ENCODE measurements at places on chromosomes 4 and X.

DNA sequence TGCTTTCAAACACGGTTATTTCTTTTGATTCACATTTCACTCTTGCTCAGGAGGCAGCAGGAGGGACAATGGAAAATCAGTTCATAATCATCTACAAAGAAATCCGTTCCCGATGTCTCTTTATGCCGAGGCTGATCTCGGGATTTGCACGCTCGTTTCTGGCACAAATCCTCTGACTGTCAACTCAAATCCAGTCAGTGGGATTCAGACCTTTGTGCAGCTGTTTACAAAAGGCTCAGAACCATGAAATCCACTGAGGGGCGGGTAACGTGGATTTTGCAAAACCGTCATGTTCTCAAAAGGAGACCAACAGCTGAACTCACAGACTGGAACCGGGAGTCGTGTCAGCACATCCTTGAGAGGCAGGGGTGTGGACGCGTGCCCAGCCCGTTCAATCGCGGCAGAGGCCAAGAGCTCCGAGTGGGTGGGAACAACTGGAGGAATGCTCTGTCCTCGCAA lies 46.4 kb downstream of the ACOX3 start:
- peak; percentile 68 for DNase-seq

DNA sequence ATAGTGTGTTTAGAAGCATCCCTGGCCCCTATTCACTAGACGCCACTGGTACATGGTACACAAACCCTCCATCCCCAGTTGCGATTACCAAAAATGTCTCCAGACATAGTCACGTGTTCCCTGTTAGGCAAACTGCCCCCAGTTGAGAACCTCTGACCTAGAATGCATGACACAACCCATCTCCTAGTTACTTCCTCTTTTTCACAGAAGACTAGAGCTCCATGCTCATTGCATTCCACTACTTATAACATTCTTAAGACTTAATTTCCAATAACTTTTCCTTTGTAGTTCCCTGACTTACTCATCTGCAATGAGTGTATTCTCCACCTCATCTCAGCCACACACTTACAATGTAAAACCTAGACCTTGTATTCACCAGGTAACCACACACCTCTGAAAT lies 68.6 kb downstream of the PRSS12 start:
- DNase-seq: no peak

DNA sequence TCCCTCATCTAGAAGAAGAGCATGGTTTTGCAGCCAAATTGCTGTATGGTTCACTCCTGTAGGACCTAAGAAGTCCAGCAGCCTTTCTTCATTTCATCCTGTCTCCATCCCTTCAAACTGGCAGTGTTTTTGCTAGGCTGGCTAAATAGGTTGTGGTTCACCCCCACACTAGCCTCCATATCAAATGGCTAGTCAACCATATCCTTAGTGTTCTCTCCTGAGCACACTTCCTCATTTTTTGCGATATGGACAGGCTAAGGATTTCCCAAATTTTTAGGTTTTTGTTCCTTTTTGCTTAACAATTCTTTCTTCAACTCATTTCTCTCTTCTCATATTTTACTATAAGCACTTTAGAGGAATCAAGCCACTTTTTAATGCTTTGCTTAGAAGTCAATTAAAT lies 98.8 kb upstream of the NOCT start:
- DNase-seq: no peak

GRCh38 chrX:2931612-2932011 lies 2.5 kb upstream of the ARSD start:
- no peak for DNase-seq

GRCh38 chrX:15509845-15510244 lies 9.2 kb downstream of the BMX start:
- no peak for DNase-seq

DNA sequence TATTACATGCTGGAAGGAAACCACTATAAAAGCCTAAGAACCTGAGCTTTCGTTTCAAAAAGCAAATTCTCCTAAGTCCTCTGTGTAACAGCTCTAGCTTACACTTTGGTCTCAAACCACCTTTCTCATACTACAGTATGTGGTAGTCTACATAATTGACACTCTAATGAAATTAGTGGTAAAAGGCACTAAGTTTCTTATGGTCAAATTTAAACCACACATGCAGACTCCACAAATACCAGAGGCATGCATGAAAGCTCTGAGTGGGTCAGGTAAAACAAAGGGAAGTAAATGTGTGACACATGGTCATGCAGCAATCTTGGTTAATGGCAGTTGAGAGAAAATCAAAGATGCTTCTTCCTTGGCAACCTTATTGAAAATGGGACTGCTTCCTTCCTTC lies 187.8 kb downstream of the CCNG2 start:
- no peak for DNase-seq

GRCh38 chr4:55592014-55592413 lies at the start of gene PDCL2:
Gene PDCL2 (minus strand): TSS chr4:55592245. CDS start chr4:55592109, 136 bp downstream.
- DNase-seq: no peak

- DNase-seq: no peak
These were observed 57.2 kb upstream of the HS3ST1 start for GRCh38 chr4:11485926-11486325.

DNA sequence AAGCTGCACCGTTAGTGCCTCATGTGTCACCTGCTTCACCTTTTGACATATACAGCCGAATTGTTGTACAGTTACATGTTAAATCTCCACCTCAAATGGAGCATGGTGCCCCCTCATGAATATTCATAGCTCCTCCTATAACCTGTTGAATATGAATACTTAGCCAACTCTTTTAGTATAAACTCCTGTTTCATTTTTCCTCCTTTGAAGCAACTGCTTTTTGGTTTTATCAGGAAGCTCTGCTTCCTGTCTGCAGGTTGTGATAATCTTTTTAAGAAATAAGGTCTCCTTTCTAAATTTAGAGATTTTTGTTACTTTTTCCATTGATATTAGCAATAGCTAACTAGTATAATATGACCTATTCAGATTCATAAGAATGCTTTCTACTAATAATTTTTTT lies 1429.2 kb upstream of the AGA start:
- DNase-seq: no peak

GRCh38 chr4:76090241-76090691 lies 15.8 kb downstream of the ART3 start:
- peak; percentile 88 for DNase-seq

DNA sequence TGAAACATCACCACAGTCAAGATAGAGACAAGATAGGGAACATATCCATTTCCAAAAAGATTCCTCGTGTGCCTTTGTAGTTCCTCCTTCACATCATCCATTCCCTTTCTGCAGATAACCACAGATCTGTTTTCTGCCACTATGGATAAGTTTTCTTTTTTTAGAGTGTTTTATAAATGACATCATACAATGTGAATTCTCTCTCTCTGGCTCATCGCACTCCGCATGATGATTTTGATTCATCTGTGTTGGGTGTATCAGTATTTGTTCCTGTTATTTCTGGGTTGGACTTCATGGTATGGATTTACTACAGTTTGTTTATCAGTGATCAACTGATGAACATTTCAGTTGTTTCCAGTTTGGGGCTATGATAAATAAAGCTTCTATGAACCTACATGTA lies 23.2 kb upstream of the ANXA3 start:
- DNase-seq: no peak

DNA sequence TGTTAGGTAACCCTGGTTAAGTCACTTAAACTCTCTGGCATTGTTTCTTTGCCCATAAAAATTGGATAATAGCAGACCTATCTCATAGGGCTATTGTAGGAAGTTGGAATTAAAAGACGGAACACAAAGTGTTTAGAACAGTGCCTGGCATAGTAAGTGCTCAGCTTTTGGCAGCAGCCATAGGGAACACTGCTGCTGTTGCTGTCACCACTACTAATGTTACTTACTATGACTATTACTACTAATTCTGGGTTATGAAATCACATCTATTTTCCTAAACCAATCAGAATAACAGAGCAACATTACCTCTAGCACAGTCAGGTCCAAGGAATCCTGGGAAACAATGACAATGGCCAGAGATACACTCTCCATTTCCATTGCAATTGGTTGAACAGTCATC lies 300.0 kb downstream of the SH2D1A start:
- DNase-seq: no peak

DNA sequence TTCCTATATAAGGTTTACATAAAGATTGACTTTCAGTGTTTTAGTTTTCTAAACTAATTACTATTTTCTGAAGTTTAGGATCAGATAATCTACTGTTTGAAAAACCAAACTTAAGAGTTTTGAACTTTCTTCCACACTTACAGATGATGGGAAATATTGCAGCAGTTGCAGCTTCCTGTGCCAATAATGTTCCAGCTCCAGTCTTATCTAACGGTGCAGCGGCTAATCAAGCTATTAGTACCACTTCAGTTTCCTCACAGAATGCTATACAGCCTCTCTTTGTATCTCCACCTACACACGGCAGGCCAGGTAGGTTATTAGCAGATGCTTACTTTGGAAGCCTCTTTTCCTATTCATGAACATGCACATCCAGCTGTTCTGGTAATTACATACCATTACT lies 55.6 kb downstream of the ALG13 start:
- no peak for DNase-seq

DNA sequence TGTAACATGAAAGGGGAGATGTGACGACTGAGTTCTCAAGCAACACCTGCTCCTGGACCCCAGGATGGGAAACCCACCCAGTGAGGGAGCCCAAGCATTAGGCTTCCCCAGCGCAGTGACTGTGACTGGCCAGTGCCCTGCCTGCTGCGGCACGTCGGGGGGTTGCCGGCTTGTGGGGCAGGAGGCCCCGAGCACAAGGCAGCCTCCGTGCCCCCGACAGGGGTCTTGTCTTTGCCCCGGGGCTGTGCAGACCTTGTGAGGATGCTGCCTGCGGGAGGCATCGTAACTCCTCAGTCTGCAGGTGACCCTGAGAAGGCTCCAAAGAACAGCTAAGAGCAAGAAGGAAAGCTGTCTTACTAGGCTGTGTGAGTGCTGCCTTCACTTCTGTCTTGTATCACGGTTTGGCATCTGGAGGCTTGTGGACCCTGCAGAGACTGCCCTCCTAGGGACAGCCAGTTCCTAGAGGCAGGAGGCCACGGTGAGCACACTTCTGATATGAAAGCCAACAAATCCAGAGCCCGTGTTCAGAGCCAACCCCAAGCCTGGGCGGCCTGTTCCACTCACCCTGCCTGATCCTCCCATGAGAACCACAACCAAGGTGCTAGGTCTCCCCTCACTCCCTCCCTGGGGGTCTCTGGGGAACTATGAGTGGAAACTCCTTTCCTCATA lies 47.7 kb downstream of the FGFRL1 start:
- no peak for DNase-seq

GRCh38 chr4:1271686-1272085 lies 18.0 kb upstream of the MAEA start:
- DNase-seq: no peak

- no peak for DNase-seq
These were observed 9.9 kb downstream of the LHFPL1 start for GRCh38 chrX:112669824-112670223.

GRCh38 chrX:129404670-129405008 lies 118.7 kb downstream of the SMARCA1 start:
- no peak for DNase-seq

- DNase-seq: no peak
These were observed 188.8 kb downstream of the LRBA start for GRCh38 chr4:150826306-150826705.

DNA sequence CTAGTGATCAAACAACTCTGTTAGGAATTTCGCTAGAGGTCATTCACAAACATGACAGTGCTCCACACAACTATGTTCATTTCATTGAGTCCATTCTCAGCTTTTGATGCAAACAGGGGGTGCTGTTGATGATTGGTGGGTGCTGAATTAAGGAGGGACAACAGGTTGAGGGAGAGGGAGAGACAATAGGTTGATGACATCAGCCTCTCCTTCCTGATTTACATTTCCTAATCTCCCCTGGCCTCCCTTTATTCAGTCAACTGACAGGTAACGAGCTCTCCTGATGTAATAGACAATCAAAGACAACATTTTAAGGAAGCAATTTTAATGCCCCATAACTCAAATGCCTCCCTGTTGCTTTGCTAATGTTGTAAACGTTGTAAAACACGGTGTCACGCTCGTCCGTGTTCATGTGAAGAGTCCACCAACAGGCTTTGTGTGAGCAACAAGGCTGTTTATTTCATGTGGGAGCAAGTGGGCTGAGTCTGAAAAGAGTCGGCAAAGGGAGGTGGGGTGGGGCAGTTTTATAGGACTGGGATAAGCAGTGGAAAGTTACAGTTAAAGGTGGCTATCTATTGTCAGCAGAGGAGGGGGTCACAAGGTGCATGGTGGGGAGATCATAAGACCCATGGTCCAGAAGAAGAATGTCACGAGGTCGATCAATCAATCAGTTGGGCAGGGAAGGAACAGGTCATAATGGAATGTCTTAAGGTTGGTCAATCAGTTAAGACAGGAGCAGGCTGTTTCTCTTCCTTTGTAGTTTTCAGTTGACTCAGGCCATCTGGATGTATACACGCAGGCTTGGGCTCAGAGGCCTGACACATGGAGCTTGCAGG lies 4.8 kb upstream of the GAR1 start:
- DNase-seq: no peak

- DNase-seq: peak; percentile 80
These were observed 16.8 kb upstream of the DMP1 start for GRCh38 chr4:87633243-87633642.

DNA sequence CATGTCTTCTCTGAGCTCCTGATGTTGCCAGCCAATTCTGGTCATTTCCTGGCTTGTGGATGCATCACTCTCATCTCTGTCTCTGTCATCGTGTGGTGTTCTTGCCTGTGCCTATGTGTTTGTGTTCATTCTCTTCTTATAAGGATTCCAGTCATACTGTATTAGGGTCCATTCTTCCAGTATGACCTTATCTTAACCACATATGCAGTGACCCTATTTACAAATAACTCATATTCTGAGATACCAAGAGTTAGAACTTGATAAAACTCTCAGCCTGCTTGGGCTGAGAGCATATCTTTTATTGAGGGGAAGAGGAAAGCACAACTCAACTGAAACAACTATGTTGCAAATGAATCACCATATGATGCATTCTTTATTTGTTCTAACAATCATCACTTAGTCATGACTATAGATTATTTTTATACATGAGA lies 189.0 kb upstream of the ANXA10 start:
- DNase-seq: peak; percentile 61

- no peak for DNase-seq
These were observed 78.3 kb downstream of the AR start for GRCh38 chrX:67622053-67622585.

DNA sequence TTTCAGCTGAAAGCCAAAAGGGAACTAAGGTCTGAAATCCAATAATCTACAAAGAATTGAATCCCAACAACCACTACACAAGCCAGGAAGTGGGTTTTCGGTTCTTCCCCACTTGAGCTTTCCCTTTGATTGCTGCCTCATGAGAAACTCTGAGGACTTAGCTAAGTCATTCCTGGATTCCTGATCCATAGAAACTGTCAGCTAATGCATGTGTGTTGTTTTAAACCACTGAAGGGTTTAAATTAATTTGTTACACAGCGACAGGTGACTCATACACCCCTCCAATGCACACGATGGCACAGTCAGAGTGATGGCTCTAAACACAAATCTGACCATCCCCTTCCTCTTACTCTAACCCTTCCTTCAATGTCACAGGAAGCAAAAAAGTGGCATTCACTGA lies 282.9 kb downstream of the RAB28 start:
- DNase-seq: no peak

GRCh38 chr4:168893807-168894206 lies 116.2 kb downstream of the CBR4 start:
- DNase-seq: no peak

Measured in fibroblast of pulmonary artery (primary cell).